Endothelial cell of coronary artery (primary cell): ENCODE measurements at places on chromosomes 4 and X. TPM values are rescaled to one million over a fixed set of nuclear protein-coding genes. Genes with fewer than 3 reads are reported as not detected.

Gene VAMP7
- 32.4 and 32.5 TPM in 2 replicates for total RNA-seq

Gene NAA15
- 32.2 and 33.8 TPM in 2 replicates for total RNA-seq

Gene SYN1
- total RNA-seq: 0.09 TPM in 1 of 2 replicates, not detected in the other

Gene FGD1
- 2.0 and 2.8 TPM in 2 replicates for total RNA-seq

Gene HTN3
- total RNA-seq: not detected in 2 replicates

Gene EXOC1L
- not detected in 2 replicates for total RNA-seq

Gene F8A1
- 0.45 and 1.1 TPM in 2 replicates for total RNA-seq
